GM04503 (cell line): ENCODE measurements at places on chromosomes 11 and 22.

GRCh38 chr11:73230931-73231330 is 12.8 kb downstream of the P2RY2 start:
- DNase-seq, result no peak

GRCh38 chr11:46133119-46133518 is 11.9 kb upstream of the PHF21A start:
- DNase-seq, result no peak

- no peak for DNase-seq
Measured at GRCh38 chr11:69770540-69770939, 4.6 kb downstream of the FGF4 start.

DNA sequence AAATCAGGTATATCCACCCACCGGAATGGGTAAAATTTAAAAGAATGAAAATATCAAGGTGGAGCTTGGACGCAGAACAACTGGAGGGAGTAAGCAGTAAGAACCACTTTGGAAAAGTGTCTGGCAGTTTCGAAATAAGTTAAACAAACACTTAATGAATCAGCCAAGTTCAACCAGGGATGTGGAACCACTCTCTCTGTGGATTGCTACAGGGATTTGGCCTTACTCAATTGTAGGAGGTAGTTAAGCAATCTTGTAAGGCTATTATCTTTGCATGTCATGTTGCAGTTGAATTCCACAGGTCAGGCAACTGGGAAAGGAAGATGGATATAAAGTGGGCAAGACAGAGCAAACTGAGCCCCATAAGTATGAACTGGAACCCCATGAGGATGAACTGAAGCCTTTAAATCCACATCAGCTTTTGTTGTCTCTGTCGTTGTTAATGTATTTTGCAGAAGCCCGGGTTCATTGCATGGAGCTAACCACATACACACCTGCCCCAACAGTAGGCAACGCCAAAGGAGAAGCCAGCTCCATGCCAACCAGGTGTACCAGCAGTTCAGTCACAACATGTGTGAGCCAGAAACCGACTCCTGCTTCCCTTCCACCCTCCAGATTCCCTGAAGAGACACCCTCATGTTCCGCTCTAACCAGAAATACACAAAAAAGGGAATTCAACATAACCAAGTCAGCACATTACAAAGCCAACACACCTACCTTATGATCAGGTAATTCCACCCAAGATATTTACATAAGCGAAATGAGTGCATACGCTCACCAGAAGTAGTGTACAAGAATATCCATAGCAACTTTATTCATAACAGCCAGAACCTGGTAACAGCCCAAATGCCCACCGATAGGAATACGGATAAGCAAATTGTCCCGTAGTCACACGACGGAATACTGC is 8.0 kb upstream of the SLC43A3 start:
- DNase-seq, result peak; percentile 92

- no peak for DNase-seq
Measured at GRCh38 chr11:2100361-2101170, 38.6 kb downstream of the IGF2 start.

GRCh38 chr11:126719740-126720139 is 280.8 kb downstream of the KIRREL3 start:
- no peak for DNase-seq

DNA sequence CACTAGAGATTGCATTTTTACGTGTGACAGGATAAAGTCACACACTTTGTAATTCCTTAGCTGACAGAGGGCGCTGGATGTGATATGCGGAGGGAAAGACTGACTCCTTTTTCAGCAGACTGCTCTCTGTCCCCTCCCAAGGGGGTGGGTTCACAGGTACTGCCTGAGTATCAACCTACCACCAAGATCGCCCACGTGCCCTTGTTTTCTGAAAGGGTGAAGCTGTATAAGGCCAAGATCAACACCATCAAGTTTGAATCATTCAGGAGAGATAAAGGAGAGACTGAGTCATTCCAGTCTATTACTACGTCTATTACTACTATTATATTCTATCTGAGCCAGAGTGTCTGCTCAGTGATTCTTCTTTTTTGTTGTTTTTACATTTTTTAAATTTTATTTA is 30.7 kb downstream of the BUD13 start:
- no peak for DNase-seq

- no peak for DNase-seq
Measured at GRCh38 chr11:131430473-131431208, 60.2 kb downstream of the NTM start.

- no peak for DNase-seq
Measured at GRCh38 chr11:75198278-75198973, 42.1 kb upstream of the TPBGL start.
